HuH-7 (cell line): ENCODE measurements at places on chromosomes 12 and 14.

DNA sequence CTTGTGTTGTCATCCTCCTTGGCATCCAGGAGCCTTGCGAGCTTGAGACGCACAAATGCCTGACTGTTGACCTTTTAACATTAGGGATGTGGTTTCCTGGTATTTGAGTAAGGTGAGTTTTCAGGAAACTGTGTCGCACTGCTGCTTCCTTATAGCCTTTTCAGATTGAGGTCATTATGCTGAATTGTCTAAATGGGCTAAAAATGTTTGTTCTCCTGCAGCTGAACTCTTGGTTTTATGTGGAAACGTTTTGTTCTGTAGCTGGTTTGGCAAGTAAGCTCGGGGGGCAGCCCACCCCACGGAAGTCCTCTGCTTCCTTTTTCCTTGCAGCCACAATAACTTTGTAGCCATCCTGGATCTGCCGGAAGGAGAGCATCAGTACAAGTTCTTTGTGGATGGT is 5.7 kb downstream of the PRKAB1 start:
- DNase-seq, result no peak

- DNase-seq, result no peak
These were observed 100.7 kb downstream of the KCNMB4 start for GRCh38 chr12:70466753-70467152.

- DNase-seq, result no peak
These were observed 16.3 kb upstream of the HSP90AA1 start for GRCh38 chr14:102103062-102103695.

DNA sequence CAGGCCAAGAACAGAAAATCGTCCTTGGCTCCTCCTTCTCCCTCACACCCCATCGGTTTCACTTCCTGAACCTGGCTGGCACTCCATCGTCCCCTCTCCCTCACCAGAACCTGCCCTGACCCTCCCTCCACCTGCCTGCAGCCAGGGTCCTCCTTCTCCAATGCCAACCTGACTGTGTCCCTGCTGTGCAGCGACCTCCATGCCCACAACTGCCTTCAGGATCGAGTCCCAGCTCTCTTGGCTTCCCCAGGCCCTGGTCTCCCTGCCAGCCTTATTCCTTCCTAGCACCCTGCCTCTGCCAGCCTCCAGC is 19.8 kb downstream of the HVCN1 start:
- DNase-seq, result no peak

GRCh38 chr12:122687086-122687485 is 16.1 kb downstream of the HCAR2 start:
- no peak for DNase-seq
